ENCODE measurements at places on chromosomes 5 and 9. TPM values are rescaled to one million over a fixed set of nuclear protein-coding genes. Genes with fewer than 3 reads are reported as not detected.

PCDHA6 gene
- 3.0 TPM for total RNA-seq

GRCh38 chr5:102286476-102286875, 9.6 kb downstream of the SLCO4C1 start:
- no peaks in the 10 kb centered on the region for H3K27me3 ChIP-seq
- H3K36me3 ChIP-seq: no peaks in the 10 kb centered on the region
- no peak for DNase-seq
- no peak overlapping the region for H3K4me3 ChIP-seq
- H3K27ac ChIP-seq: no peak overlapping the region
- no peaks in the 10 kb centered on the region for H3K4me1 ChIP-seq

DNA sequence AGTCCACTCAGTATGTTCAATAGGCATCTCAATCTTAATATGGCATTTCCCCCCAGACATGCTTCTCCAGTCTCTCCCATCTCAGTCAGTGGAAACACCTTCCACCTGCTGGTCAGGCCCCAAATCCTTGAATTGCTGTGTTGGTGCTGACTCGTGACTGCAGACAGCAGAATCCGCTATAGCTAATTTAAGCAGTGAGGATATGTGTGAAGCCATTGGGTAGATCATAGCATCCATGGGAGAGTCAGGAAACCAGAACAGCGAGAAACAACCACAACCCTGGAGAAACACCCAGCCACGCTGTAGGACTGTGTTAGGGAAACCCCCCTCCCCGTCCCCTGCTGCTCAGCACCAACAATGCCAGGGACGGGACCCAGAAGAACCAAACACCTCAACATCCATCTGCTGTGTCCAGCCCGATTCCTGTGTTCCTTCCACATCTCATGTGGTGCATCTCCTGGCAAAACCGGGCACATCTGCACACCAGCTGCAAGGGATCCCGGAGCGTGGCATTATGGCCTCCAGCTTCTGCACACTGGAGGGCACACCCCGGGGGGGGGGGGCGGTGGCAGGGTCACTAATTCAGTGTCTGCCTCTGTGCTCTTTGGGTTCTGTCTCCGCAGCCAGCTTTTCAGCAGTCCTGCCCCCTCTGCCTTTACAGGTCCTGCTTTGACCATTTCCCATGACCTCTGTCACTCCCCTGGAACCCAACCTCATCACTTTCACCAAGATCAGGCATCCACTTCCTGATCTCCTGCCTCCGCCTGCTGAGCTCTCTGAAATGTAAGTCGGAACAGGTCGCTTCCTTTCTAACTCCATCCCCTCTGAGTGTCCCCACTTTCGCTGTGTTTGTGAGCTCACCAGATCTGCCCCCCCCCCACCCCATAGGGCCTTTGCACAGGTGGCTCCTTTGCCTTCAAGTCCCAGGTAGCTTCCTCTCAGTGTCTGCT, 2.4 kb upstream of the PLEKHG4B start:
- H3K4me1 ChIP-seq: no peaks in the 10 kb centered on the region
- H3K27me3 ChIP-seq: peaks cover 59% of the 10 kb centered on the region
- DNase-seq: no peak
- H3K4me3 ChIP-seq: no peak overlapping the region

SH3GL2 gene
- 0.20 TPM for total RNA-seq

DNA sequence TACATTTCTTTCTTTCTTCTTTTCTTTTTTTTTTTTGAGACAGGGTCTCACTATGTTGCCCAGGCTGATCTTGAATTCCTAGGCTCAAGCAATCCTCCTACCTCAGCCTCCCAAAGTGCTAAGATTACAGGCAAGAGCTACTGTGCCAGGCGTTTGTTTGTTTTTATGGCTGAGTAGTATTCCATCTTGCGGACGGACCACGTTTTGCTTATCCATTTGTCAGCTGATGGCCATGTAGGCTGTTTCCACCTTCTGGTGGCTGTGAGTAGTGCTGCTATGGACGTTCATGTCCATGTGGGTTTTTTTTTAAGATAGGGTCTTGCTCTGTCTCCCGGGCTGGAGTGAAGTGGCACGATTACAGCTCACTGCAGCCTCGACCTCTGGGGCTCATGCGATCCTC, 2.5 kb downstream of the DOK3 start:
- H3K27me3 ChIP-seq: no peaks in the 10 kb centered on the region
- no peak overlapping the region for H3K27ac ChIP-seq
- no peak for DNase-seq
- no peaks in the 10 kb centered on the region for H3K4me1 ChIP-seq

GRCh38 chr5:683551-684481, 9.3 kb downstream of the TPPP start:
- no peak overlapping the region for H3K27ac ChIP-seq
- H3K36me3 ChIP-seq: no peaks in the 10 kb centered on the region
- no peaks in the 10 kb centered on the region for H3K4me1 ChIP-seq
- H3K4me3 ChIP-seq: no peak overlapping the region
- DNase-seq: no peak

IFNA2 gene
- total RNA-seq: not detected

Data from transverse colon (tissue), 4 donors.